ENCODE measurements at places on chromosomes 4 and X. TPM values are rescaled to one million over a fixed set of nuclear protein-coding genes. Genes with fewer than 3 reads are reported as not detected.

FGFR3 gene
- 0.59 TPM for total RNA-seq

LRIT3 gene
- total RNA-seq: under 0.01 TPM

CXorf49 gene
- total RNA-seq: not detected

NEIL3 gene
- 1.2 TPM for total RNA-seq

HGFAC gene
- 0.05 TPM for total RNA-seq

POF1B gene
- not detected for total RNA-seq

SUPT20HL1 gene
- total RNA-seq: under 0.01 TPM

TEX11 gene
- 1.5 TPM for total RNA-seq

SMR3A gene
- total RNA-seq: not detected

RPA4 gene
- total RNA-seq: 0.92 TPM

ARHGEF9 gene
- 11.6 TPM for total RNA-seq

RNF150 gene
- total RNA-seq: 1.0 TPM

RS1 gene
- not detected for total RNA-seq

HSD17B11 gene
- 29.1 TPM for total RNA-seq

GPM6B gene
- not detected for total RNA-seq

ADH6 gene
- total RNA-seq: not detected

SERPINA7 gene
- total RNA-seq: not detected

MFAP3L gene
- total RNA-seq: 4.1 TPM

SLC2A9 gene
- total RNA-seq: 2.7 TPM

TCEAL2 gene
- not detected for total RNA-seq

CPE gene
- total RNA-seq: 8.0 TPM

SRPX2 gene
- total RNA-seq: 122 TPM

NR0B1 gene
- total RNA-seq: not detected

CT45A5 gene
- not detected for total RNA-seq

ATOH1 gene
- not detected for total RNA-seq

PAK3 gene
- total RNA-seq: 2.2 TPM

SSX3 gene
- total RNA-seq: not detected

ZRSR2 gene
- 7.1 TPM for total RNA-seq

PCYT1B gene
- total RNA-seq: 0.92 TPM

CTAG1B gene
- total RNA-seq: not detected

MCF2 gene
- total RNA-seq: not detected

TRIML2 gene
- total RNA-seq: 0.14 TPM

IL1RAPL1 gene
- total RNA-seq: 9.0 TPM

MAGEA4 gene
- total RNA-seq: not detected

CEP135 gene
- total RNA-seq: 8.3 TPM

All from smooth muscle cell of the umbilical artery (primary cell).